AG09319 (cell line): ENCODE measurements at places on chromosomes 13 and 19.

DNA sequence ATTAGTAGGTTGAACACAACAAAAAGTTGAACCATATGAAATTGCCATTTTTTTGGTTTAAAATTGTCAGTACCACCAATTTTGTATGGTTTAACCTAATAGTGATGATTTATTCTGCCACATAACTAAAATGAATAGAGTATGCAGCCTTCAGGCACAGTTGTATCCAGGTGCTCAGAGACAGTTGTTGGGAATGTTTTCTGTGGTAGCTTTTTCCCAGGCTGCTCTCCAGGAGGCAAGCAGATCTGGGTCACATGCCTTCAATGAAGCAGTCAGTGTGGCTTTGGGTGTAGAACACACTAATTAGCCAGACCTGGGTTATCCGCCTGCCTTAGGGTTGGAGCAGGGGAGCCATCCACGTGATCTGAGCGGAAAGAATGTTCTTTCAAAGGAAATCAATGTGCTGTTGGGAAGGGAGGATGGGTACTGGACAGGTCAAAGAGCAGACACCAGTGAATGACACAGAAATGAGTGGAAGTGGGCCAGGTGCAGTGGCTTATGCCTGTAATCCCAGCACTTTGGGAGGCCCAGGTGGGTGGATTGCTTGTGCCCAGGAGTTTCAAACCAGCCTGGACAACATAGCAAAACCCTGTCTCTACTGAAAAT, 28.6 kb downstream of the MARK4 start:
- DNase-seq = no peak

DNA sequence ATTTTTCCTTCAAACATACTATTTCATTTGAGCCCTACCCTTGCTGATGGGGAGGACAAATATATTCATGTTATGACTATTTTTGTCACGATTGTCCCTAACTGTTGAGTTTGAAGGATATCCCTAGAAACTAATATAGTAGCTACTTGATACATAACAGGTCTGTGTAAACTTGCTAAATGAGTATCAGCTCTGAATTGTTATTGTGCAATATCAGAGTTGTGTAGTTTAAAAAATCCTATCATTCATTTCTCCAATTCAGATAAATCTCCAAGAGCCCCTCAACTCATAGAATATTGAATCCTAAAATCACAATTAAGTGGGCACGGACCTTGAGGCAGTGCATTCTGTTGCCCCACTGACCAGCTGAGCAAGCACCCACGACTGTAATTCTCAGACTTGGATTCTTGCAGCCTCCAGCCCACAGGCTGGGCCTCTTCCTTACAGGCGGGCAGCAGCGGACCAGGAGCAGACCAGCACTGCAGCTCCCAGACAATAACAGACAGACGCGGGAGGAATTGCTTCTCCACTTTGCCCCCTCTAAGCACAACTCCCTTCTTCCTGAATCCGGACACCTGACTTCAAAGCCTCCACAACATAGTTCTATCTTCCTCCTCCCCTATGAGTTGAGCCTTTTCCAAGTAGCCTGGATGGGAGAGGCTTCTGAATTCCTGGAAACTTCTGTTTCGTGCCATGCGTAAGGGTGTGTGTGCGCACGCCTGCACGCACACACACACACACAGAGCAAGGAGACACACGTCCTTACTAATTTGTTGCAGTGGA, 337.6 kb upstream of the ARGLU1 start:
- no peak for DNase-seq

DNA sequence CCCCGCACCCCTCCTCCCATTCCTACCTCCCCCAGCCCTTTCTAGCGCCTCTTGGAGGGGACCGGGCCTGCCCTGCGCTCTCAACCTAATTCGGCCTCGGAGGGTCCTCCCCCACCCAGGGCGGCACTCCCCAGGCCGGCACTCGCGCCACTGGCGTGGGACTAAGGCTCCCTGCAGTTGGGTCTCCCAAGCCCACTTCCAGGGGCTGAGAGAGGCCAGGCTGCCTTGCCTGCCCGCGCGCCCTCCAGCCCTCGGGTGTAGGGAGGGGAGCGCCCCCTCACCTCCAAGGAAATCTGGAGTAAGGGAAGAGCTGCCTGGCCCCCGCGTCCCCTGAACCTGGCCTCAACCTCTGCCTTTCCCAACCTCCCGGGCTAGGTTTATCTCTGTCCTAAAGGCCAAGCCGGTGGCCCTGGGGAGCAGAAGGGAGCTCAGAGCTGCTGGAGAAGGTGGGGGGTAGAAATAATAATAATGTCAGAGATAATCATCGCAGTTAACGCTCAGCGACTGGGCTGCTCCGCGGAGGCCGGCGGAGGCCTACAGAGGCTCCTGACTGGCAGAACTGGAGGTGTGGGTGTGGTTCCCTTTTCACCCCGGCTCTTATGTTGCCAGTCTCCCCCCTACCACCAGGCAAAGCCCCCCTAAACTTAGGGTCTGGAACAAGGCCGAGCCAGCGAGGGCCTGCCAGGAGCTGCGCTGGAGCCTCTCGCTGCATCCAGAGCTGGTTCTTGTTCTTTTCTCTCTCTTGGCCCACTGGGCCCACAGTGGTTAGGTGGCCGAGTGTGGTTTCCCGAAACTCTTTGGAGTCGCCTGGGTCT, 9.6 kb downstream of the ZIC2 start:
- no peak for DNase-seq

GRCh38 chr19:14400951-14401431, 18.1 kb downstream of the DDX39A start:
- no peak for DNase-seq

GRCh38 chr13:49776871-49777270, 15.6 kb downstream of the KPNA3 start:
- DNase-seq = no peak
